Stimulated activated CD8-positive, alpha-beta memory T cell treated with anti-CD3 and anti-CD28 coated beads, Interleukin-4, amount 100 ng/mL, for 1 hour (primary cell): ENCODE measurements at places on chromosomes 11 and 22.

GRCh38 chr11:134997652-134998320 is 585.7 kb upstream of the B3GAT1 start:
- DNase-seq: no peak

GRCh38 chr22:27772984-27773498 is 28.5 kb downstream of the MN1 start:
- no peak for DNase-seq

GRCh38 chr11:67617243-67617953 is 10.7 kb downstream of the NDUFV1 start:
- no peak for DNase-seq

DNA sequence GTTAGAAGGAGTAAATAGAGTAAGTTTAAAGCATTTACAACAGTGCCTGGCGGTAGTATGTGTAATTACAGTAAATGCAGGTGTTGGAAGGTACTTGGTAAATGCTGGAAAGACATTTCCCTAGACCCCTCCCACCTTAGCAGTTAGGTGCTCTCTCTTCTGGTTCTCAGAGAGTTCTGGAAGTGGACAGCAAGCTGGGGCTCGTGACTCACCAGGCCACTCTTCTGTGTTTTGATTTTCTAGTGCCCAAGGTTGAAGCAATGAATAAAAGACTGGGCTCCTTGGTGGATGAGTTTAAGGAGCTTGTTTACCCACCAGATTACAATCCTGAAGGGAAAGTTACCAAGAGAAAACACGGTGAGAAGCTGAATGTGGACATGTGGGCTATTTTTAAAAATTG is 27.6 kb downstream of the SNU13 start:
- DNase-seq: no peak

DNA sequence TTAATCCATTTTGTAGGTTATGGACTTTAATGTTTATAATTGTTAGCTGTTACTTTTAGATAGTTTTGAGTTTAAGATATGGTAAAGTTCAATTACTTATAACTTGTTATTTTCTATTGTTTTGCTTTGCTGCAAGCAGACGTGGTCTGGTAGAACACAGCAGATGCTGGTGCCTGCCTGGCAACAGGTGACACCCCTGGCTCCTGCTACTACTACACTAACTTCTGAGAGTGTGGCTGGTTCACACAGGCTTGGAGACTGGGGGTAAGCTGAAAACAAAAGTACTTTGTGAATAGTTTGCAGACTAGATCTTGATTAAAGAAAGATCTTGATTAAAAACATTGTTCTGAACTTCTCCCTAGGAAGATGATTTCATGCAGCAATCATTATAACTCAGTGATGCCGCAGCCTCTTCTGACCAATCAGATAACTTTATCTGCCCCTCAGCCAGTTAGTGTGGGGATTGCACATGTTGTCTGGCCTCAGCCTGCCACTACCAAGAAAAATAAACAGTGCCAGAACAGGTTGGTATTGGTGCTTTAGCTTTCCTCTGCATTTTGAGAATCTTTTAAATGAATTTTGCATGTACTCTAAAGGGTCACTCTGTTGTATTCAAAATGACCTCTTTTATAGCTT is 90.4 kb downstream of the HIPK3 start:
- no peak for DNase-seq

GRCh38 chr11:7511401-7511800 is 2.4 kb upstream of the PPFIBP2 start:
- no peak for DNase-seq

DNA sequence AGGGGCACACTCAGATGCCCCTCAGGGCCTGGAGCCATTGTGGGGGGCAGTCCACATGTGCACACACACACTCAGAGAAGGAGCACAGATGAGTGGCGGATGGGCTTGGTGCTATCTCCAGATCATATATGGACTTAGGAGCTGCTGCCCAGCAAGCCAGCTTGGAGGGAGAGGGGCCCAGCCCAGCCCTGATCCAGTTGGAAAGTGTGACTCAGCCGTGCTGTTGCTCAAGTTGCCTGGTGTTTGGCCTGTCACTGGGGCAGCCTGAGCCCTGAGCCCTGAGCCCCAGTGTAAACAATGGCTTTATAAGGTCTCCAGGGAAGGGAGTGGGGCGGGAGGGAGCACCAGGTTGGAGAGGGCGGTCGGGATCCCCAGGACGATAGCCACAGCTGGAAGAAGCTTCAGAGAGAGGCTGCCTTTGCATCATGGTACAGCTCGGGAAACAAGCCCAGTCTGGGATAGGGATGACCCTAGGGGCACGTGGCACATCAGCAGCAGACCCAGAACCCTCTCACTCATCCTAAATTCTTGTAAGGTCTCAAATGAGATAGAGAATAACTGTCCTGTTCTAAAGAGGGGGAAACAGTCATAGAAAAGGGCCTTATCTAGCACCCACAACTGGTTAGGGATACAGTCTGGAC is 4.8 kb downstream of the SELENOM start:
- DNase-seq: no peak

DNA sequence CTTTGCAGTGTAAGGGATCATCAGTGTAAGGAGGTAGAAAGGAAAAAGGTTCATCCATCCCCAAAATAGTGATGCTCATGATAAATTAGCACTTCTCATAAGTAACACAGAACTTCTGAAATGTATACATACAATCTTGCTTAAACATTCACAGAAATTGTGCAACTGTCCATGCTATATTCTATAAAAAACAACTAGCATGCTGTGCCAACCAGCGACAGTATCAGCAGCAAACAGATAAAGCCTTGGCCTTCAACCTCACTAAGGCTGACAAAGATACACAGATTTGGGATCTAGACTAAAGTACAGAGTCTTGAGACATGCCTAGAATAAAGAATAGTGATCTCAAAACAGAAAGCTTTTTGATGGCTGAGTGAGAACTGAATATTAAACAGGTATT is 74.1 kb upstream of the CHRM4 start:
- DNase-seq: no peak
